ENCODE measurements at places on chromosomes 5 and 9.

GRCh38 chr5:1827886-1828397, 26.7 kb downstream of the NDUFS6 start:
- DNase-seq: no peak

GRCh38 chr5:124302533-124302932, 443.9 kb downstream of the ZNF608 start:
- DNase-seq: peak; percentile 1

GRCh38 chr5:72013766-72014624, 93.3 kb upstream of the MAP1B start:
- DNase-seq: no peak

- no peak for DNase-seq
These were observed 107.9 kb upstream of the SELENOP start for GRCh38 chr5:42919600-42919999.

- DNase-seq: no peak
These were observed 47.5 kb downstream of the SLC22A5 start for GRCh38 chr5:132417010-132417439.

- no peak for DNase-seq
These were observed 17.7 kb downstream of the ABL1 start for GRCh38 chr9:130852801-130853200.

DNA sequence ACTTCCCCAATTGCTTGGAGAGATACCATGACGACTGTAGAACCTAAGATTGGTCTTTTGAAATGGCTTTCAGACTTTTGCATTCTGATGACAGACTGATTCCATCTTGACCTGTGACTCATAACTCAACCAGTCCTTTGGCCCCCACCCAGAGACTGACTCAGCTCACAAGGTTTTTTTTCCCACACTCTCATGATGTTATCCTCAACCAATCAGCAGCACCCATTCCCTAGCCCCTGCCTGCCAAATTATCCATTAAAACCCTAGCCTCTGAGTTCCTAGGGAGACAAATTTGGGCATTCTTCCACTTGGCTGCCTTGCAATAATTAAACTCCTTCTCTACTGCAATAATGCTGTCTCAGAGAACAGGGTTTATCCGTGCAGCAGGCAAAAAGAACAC, 1263.3 kb upstream of the CDH9 start:
- peak; percentile 31 for DNase-seq

DNA sequence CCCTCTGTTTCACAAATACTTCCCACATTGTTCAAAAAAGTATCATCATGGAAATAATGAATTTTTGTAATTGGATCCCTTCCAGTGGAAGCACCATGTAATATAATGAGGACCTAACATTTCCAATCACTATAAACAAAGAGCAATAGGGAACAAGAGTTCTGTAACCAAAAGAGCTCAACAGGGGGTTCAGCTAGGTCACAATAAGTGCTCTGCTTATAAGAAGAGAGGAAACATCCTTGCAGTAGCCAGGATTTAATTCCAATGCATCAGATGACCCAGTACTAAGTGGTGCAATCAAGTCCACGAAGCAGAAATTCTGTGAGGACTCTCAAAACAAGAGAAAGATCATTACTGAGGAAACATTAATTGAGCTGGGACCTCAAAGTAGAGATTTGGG, 5.9 kb downstream of the SERINC5 start:
- DNase-seq: no peak

- no peak for DNase-seq
These were observed 77.8 kb downstream of the ZCCHC7 start for GRCh38 chr9:37198039-37198729.

DNA sequence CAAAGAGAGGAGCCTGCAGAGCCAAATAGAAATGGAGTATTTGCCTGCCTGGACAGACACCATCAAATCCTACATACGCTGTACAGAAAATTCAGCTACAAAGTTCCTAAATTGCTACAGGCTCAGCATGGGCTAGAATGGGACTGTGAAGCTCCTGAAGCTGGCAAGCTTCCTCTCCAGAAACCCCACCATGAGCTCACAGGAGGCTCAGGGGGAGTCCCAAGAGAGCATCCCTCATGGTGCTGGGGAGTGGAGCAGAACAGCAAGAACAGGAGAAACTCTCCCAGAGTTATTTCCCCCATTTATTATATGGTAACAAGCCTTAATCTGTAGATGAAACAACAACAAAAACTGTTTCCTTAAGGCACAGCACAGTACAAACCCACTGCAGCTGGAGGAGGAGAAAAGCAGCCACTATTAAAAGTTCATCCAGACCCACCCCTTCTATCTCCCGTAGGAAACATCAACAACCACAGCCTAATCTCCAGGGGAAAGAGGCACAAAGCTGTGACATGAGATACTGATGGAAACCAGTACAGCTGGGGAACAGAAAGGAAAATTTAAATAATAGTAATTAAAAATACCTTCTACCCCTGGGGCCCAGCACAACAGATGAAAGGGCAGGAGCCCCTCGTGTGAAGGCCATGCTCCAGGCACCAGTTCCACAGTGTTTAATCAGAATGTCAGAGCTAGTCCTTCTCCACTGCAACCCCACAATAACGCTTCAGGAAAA, 548.5 kb downstream of the MTRR start:
- DNase-seq: no peak

DNA sequence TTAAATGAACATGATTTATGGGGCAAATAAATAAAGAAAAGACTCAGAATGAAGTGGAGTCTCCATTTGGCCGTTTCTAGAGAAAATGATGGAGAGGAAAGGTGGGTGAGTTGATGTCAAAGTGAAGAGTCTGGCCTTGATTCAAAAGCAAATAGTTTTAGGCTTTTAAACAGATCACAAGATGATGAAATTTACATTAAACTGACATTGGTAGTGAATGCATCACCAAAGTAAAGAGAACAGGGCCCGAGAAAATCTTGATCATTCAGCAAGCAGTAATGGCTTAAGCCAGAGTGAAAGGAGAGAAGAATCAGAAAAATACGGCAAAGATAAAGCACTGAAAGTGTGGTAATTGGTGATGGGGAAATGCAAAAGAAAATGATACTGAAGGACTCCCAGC, 460.0 kb upstream of the SGCD start:
- DNase-seq: no peak

- no peak for DNase-seq
These were observed 126.1 kb upstream of the PAPPA start for GRCh38 chr9:116027511-116027910.

DNA sequence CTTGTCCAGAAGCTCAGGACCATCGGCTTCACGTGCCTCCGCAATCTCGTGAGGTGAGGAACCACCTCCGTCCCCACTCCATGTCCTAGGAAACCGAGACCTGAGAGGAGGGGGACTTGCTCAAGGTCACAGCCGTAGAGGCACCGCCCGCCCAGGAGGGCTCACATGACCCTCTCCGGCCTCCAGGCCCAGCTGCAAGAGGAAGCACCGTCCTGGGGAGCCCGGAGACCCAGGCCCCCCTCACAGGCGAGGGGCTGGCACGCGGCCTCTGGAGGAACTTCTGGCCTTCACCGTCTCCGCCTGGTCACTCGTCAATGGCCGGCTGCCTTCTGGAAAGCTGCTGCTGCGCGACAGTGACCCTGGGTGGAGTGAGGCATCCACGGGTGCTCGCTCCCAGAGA, 24.2 kb downstream of the FAM78A start:
- DNase-seq: no peak

- no peak for DNase-seq
These were observed 18.9 kb downstream of the MAST4 start for GRCh38 chr5:66615136-66615535.

- DNase-seq: no peak
These were observed 53.5 kb upstream of the ABL1 start for GRCh38 chr9:130781569-130781968.

GRCh38 chr9:88733651-88734421, 198.9 kb downstream of the NXNL2 start:
- no peak for DNase-seq

DNA sequence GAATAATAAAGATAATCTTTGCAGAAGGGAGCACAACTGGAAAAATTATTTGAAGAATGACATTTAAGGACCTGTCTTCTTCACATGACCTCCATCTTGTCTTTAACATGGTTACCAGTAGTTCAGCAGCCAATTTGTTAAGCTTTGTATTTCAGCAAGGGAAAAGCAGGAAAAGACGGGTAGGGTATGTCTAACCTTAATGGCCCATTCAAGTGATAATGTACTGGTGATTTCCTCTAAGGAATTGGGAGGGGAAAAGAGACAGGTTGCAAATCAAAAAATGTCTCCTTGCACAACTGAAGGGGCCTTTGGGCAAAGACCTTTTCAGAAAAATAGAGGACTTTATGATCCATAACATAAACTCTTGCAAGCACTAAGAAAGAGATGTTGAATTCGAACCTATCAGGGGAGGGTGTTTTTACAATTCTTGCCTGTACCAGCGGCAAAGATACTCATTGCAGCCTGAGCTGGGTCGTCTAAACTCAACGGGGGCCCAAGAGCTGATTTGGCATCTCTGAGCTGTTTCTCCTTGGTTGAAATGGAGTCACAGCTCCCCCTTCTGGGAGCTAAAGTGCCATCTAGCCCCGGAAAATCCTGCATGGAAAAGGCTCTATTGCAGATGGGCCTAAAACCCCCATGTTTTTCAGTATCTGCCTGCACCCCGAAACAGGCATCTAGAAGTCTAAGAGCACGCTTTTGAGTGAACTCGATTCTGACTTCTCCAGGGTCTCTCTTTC, 3.8 kb downstream of the BRINP1 start:
- DNase-seq: no peak

- DNase-seq: no peak
These were observed 93.5 kb downstream of the RGS3 start for GRCh38 chr9:113556877-113557593.

DNA sequence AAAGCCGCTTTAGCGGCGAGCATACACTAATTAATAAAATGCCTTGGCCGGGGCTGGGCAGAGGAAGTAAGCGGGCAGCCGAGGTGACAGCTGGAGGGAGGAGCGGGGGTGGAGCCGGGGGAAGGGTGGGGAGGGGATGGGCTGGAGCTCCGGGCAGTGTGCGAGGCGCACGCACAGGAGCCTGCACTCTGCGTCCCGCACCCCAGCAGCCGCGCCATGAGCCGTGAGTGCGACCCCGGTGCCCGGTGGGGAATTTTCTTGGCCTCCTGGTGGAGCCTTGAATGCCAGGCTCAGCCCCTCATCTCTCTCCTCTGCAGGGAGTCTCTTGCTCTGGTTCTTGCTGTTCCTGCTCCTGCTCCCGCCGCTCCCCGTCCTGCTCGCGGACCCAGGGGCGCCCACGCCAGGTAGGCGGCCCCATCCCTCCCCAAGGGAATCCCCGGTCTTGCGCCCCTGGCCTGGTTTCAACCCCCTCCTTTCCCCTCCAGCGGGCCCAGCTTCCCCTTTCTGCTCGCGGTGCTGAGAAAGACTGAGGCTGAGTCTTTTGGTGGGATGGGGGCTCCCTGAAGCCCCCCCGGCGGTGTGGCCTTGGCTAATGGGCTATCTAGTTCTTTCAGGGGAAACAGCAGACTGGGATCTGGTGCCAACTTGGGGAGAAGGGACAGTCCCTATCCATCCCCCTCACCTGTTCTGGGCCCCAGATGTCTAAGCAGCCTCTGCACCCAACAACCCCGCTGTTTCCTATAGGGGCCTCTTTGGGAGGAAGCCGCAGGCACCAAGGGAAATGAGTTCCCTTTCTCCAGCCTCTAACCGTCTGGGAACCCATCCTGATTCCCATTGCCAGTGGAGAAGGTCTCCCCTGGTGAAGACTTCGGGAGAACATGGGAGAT, at the start of gene PTGS1:
TSS of gene PTGS1 (plus strand) at position 156 of the 887 bp plus-strand sequence. CDS start at position 217, 61 bp downstream.
- DNase-seq: no peak

- DNase-seq: no peak
These were observed 124.7 kb downstream of the TLE1 start for GRCh38 chr9:81564632-81565031.

DNA sequence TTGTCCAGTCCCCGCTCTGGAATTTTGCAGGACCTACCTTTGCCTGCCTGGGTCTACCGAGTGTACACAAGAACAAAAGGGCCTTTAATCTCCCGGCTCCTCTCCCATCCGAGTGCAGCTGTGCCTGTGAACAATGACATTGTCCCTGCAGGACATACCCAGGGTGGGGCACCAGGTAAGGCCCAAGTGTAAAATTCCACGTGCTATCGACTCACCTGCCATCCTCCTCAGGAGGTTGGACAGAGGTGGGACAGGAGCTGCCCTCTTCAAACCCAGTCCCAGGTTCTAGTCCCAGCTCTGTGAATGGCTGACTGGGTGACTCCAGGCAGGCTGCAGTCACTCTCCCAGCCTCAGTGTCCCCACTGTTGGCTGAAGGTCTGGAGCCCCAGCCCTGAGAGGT, 159.6 kb upstream of the ALDH1B1 start:
- no peak for DNase-seq

DNA sequence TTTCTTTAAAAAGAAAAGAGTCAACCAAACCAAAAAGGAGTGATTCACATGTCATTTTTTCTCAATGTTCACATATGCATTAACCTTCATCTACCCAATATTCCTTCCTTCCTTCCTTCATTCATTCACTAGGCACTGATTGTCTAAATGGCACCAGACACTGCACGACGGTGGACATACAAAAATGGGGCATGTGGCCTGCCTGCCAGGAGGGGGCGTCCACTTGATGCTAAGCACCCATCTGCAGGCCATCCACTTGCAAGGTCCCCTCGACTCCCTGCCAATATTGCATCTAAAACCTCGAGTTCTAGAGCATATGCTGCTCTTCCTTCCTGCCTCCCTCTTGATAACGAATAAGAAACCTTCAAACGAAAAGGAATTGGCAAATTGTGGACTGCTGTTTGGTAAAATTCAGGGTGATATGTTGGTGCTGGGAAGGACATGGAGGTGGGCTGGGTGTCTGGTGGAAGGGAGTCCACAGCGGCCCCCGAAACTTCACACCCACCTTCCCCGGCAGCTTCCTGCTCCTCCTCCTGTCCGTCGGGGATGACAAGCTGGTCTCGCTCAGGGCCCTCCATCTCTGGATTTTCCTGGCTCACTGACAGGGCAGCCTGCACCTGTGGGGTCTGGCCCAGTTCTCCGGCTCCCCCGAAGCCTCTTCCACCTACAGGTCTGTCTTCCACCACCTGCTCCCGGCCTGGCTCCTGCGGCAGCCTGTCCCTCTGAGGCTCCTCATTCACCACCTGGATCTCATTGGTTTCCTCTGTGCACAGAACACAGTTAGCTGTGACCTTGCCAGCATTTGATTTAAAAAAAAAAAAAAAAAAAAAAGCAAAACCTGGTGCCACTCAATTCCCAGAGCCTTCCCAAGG, 64.3 kb downstream of the GOLM1 start:
- DNase-seq: no peak

Data from brain pericyte (primary cell).